ENCODE measurements at places on chromosomes 1 and 21. TPM values are rescaled to one million over a fixed set of nuclear protein-coding genes. Genes with fewer than 3 reads are reported as not detected.

The ALX3 gene
- not detected for total RNA-seq

GRCh38 chr21:15932726-15933125 is 202.9 kb downstream of the USP25 start:
- no peak for DNase-seq

The RHEX gene
- not detected for total RNA-seq

DNA sequence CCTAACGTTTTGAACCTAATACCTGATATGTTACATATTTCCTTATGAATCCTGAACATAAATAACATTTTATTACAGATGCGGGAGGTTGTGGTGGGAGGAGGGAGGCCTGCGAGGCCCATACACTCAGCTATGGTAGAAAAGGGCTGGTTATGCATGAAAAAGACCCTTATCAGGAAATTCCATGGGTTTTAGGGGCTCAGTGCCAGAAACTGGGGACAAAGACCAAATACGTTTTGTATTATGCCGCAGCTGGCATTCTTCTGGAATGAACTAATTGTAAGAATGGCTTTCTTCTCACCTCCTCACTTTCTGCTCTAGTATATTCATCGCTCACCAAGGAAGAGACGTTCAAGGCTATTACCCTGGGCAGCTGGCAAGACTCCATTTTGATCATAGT is 76.7 kb downstream of the ADSS2 start:
- no peak for DNase-seq

DNA sequence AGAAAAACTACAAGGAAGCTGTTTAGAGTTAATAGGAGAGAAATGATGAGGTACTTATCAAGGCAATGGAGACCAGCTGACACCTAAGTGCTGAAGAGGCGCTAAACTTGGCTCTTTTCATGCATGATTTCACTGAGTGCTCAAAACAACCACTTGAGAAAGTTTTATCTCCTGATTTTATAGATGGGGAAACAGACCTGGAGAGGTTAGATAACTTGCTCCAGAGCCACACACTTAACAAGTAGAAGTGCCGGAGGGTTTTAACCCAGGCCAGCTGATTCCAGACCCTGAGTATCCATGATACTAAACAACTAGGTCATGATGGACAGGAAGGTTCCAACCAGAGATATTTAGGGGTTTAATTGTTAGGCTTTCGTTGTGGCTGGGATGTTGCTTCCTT is 25.9 kb downstream of the UBE2U start:
- DNase-seq, result no peak

GRCh38 chr1:209483691-209484090 is 99.8 kb upstream of the CAMK1G start:
- no peak for DNase-seq

DNA sequence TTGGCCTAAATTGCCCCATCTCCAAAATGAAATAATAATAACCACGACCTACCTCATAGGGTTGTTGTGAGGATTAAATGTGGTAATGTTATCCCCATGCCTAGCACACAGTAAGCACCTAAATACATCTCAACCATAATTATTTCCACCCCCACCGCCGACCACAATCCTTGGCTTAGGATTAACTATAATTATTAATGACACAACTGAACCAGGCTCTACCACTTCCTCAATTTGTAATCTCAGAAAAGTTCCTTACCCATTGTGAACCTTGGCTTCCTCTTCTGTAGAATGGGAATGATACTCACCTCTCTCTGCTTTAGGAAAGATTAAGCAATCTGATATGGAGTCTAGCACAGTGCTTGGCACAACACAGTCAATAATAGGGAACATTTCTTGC is 44.3 kb upstream of the TACSTD2 start:
- no peak for DNase-seq

DNA sequence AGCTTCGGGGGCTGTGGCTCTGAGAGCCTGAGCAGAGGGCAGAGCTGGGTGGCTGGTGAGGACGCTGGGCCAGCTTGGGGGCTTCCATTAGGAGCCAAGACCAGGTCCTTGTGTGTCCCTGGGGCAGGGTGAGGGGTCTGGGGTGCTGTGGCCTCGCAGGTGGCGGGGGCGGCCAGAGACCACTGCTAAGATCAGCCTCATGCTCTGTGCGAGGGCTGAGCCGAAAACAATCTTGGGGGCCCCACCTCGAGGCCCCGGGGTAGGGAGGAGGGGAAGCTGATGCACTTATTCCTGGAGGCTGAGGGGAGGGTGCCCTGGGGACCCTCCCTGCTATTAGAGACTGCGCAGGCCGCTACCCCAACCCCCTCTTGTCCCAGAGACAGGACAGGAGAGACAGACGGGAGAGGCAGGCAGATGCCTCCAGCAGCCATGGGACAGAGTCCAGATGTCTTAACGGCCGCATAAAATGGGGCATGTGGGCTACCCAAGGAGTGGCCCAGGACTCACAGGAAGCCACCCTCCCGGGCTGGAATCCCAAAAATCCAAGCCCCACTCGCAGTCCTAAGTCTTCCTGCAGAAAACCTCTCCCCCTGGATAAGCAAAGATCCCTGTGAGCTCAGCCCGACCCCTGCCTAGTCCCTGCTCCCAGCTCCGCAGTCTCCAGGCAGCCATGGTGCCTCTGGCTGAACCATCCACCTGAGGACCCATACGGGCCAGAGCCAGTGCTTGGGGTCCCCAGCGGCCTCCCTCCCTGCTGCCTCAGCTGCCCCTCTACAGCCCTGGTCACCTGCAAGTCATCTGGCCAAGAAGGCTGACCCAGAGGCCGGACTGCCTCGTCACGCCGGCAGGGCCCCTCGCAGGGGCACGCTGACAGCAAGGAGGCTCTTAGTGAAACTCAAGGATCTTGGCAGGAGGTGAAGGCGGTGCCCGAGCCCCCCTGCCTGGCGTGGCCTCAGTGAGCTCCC is 43.6 kb upstream of the COL18A1 start:
- no peak for DNase-seq

The KIF17 gene
- 6.0 TPM for total RNA-seq

The DISC1 gene
- 5.3 TPM for total RNA-seq

The SPRR1A gene
- not detected for total RNA-seq

DNA sequence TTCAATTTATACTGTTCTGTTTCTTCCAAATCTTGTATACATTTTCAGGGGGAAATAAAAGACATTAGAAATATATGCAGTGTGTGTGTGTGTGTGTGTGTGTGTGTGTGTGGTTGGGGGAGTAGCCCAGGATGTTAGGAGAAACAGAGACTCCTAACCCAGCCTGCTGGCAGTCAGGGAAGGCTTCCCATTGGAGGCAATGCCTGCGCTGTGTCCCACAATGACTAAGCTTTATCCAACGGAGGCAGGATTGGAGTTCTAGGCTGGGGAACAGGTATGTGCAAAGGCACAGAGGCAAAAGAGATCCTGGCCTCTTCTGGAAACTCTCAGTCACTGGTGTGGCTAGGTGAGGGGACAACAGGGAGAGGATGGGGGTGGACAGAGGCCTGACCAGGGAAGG is 16.5 kb upstream of the ADGRB2 start:
- DNase-seq, result no peak

DNA sequence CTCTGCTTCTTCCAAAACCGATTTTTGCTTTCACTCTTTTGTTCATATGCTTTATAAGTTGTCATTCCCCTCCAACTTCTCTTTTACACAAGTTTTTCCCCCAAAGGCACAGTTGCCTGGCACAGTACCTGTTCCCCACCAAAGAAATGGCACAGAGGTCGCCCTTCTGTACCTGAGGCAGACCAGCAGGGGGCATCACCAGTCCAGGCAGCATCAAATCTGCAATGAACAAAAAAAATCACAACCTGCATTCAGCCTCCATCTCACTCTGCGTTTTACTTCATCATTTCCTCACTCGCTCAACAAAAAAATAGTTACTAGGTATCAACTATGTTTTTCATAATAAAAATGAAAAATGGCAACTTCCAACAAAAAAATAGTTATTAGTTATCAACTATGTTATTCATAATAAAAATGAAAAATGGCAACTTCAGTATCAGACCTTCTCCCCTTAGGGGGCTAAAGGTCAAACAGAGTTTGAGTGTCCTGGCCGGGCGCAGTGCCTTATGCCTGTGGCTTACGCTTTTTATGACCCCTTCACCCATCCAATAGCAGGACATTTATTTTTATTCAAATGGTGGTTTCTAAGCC is 4.1 kb downstream of the EIF2D start:
- no peak for DNase-seq

GRCh38 chr1:28233264-28233606 is 406 bp upstream of the DNAJC8 start:
- no peak for DNase-seq

- DNase-seq, result no peak
These were observed 14.4 kb upstream of the NOS1AP start for GRCh38 chr1:162055062-162055461.

GRCh38 chr1:92881391-92881790 is 49.6 kb downstream of the RPL5 start:
- DNase-seq, result no peak

DNA sequence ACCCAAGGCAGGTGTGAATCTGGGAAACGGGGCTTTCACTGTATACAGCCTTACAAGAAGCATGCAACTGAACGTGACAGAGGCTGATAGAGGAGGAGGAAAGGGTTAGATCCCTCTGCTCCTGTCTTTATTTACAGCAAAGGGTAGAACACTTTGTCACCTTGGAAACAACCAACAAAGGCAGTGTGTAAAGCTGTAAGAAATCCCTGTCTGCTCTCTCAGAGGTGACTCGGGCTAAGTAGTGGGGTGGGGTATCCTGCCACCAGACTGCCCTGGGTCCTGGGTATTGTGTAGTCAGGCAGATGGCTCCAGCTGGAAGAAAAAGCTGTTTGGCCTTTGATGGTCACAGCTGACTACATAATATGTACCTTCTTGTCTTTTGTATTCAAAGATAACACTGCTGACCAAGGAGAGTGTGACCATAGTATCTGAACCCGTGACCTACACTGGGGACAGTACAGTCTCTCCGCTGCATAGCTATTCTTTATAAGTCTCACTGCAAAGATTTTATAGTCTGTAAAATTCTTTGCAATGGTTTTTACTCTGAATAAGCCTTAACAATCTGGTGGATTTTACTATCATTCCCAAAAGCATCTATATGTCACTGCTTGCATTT is 22.1 kb upstream of the POU2F1 start:
- no peak for DNase-seq
